ENCODE measurements at places on chromosomes 13 and 19.
A peak's percentile ranks its signal among the peaks of the same experiment; 100 is the strongest.

GRCh38 chr19:1233115-1233667 is 4.6 kb downstream of the CBARP start:
- no peak for DNase-seq

DNA sequence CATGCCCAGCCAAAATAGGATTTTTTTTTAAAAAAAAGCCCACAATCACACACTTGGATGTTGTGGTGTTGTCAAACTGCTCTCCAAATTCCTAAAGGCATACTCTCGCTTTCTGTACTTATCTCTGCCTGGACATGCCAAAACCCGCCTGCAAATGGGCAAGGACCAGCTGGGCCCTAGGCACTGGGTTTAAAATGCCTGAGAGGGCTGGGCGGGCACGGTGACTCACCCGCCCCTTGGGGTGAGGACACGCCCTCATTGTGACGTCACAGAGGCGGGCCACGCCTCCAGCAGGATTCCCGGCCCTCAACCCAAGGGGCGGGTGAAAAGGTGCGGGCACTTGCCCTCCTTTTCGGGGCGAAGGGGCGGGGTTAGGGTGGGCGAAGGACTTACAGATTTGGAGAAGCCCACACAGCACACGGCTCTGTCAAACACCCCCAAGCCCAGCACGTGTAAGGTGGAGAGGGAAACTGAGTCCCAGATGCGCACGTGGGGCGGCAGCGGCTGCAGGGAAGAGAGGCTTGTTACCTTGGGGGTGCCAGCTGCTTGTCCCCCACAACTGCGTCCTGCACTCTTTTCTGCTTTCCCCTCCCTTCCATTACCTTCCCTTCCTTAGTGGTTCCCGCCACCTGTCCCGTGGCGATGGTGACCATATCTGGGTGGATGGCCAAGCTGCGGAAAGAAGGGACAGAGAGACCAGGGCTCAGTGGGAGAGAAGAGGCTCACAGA is 6.6 kb downstream of the EML2 start:
- DNase-seq: peak; percentile 91

- no peak for DNase-seq
These were observed 409 bp downstream of the FOSB start for GRCh38 chr19:45468159-45468651.

- DNase-seq: no peak
These were observed 40.2 kb downstream of the BRD4 start for GRCh38 chr19:15292140-15292539.

GRCh38 chr13:103859952-103860351 is 793.7 kb upstream of the SLC10A2 start:
- DNase-seq: no peak

GRCh38 chr13:24124789-24125476 is 35.6 kb upstream of the SPATA13 start:
- no peak for DNase-seq

DNA sequence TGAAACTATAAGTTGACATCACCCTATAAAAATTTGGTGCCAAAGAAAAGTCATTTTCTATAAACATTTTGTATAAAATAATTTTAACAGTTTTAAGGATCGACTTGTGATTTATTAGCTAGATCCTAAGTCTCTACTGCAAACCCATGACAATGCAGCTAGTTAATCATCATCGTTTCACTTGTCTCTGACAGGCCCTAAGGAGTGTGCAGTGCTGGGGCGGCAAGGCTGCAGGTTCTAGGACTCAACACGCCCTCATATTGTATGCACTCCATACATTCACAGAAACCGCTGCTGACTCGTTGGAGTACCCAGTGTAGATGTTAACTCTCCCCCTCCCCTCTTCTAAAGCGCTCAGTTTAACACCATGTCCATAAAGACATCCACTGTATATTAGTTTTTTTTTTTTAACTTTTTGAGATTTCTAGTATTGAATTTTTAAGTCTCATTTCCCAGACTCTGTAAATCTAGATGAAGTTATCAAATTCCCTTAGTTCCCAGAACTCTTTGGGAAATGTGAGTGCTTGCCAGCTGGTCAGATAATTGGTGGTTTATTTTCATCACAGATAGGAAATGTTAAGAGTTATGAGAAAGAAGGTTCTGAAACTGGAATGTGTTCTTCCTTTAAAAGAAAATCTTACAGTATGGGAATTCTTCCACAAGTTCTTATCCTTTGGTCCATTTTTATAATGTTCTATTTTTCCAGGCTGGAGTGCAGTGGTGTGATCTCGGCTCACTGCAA is 162.8 kb upstream of the RNF113B start:
- DNase-seq: no peak

GRCh38 chr13:84543962-84544361 is 661.7 kb upstream of the SLITRK1 start:
- no peak for DNase-seq

DNA sequence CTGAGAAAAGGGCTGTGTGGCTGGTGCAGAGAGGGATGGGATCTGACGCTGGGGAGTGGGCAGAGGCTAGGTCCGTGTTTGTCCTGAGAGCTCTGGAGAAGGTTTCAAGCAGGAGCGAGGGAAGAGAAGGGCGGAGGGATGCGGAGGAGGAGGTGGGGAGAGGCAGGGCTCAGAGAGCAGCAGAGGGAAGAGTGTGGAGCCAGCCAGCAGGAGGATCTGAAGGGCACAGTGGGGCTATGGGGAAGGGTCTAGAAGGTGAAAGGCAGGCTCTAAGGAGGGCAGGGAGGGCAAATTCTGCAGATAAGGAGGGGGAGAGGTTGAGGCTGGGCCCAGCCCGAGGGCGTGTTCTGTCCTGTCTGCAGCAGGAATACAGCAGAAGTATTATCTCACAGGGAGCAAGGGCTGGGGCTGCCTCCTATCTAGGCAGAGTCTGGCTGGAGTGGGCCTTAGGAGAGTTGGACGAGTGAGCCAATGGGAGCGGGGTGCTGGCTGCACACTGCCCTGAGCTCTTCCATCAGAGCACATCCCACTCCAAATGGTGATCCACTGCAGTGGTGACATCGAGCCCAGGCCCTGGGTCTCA is 6.1 kb downstream of the AP2A1 start:
- DNase-seq: no peak

DNA sequence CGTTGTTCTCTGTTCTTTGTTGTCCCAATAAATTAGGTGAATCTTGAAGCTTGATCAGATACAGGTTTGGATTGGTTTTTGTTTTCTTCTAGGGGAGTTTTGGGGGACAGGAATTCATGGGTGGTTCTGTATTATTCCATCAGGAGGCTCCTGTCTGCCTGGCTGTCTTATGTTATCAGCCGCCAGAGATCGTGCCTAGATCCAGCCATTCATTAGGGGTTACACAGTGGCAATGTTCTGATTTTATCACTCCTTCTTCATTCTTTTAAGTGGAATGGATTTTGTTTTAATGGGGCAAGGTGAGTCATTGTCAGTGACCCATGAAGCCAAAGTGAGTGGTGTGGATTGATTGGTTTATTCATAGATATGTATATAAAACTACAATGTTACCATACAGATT is 71.9 kb downstream of the CHST8 start:
- no peak for DNase-seq

- DNase-seq: no peak
These were observed 964 bp downstream of the SPINT2 start for GRCh38 chr19:38265213-38265861.

DNA sequence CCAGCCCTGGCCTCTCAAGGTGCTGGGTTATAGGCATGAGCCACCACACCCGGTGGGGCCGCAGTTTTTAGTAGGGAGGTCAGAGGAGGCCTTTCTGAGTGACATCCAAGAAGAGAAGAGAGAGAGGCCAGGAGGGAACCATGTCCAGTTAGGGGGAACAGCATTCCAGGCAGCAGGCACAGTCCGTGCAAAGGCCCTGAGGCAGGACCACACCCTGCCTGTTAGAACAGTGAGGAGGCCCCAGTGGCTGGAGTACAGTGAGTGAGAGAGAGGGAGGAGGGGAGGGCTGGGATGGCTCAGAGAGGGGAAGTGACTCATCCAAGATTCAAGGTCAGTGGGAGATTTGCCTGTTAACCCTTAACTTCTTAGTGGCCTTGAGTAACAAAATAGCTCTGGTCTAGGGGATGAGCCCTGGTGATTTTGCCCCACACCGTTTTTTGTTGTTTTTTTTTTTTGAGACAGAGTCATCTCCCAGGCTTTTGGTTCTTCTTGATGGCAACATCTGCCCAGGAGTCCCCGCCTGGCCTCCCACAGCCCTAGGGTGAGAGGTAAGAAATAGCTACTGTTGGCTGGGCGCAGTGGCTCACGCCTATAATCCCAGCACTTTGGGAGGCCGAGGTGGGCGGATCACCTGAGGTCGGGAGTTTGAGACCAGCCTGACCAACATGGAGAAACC is 2.7 kb upstream of the PLIN3 start:
- DNase-seq: peak; percentile 93

- peak; percentile 62 for DNase-seq
These were observed 105.6 kb downstream of the SPRY2 start for GRCh38 chr13:80235166-80235966.

DNA sequence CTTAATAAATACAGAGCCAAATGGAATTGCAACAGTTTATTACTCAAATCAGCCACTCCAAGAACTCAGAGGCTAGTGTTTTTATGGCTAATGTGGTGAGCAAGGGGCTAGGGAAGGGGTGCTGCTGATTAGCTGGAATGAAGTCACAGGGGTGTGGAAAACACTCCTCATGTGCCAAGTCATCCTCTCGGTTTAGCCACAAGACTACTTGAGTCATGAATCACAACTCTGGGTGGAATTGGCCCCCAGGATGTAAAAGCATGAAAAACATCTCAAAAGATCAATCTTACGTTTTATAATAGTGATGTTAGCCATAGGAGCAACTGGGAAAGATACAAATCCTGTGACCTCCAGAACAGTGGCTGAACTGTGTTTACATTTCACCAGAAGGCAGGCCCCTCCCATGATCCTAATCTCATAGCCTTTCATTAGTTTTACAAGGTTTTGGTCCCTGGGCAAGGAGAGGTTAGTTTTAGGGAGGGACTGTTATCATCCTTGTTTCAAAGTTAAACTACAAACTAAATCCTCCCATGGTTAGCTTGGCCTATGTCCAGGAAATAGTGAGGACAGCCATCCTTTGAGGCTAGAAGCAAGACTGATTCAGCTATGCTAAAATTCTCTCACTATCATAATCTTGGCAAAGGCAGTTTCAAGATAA is 2020.1 kb upstream of the PCDH20 start:
- peak; percentile 96 for DNase-seq

DNA sequence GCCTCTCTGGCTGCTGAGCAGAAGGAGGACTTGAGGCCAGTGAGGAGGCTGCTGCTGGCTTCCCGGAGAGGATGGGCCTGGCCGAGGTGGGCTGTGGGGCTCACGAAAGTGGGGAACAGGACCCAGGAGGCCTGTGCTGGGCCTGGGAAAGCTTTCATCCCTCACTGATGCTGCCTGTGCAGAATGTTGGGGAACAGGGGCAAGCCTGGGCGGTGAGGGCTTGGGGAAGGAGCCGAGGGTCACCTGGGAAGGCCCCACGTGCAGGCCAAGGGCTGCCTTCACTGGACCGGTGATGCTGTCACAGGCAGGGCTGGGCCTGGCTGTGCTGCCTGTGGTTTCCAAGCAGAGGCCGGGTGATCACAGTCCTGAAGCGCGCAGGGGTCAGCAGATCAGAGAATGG is 9.4 kb downstream of the AP1M1 start:
- no peak for DNase-seq

DNA sequence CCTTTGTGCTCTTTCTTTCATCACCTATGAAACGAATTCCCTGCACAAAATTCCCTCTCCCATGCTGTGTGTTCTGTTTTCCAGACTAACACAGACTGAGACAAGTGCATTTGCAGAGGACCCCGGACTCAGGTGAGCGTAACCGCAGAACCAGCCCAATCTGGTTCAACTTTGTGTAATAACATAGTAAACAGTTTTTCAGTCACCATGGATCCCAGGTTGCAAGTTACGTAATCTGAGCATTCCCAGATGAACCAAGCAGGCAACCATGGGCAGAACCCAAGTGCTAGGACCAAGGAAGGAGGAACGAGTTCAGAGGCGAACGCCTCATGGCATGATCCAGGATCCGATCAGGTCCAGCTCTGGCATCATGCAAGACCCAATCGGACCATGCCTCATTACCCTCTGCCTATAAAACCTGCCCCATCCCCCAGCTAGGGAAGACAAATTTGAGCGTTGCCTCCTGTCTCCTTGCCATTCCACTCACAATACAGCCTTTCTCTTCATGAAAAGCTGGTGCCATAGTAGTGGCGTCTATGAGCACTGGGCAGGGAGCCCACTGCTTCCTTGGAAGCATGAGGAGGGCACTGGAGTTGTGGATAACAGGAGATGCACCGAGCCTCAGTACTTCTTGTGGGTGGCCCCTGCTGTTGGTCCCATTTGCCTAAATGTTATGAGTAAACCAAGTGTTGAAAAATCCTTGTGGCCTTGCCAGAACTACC is 107.6 kb downstream of the ABCC4 start:
- no peak for DNase-seq

DNA sequence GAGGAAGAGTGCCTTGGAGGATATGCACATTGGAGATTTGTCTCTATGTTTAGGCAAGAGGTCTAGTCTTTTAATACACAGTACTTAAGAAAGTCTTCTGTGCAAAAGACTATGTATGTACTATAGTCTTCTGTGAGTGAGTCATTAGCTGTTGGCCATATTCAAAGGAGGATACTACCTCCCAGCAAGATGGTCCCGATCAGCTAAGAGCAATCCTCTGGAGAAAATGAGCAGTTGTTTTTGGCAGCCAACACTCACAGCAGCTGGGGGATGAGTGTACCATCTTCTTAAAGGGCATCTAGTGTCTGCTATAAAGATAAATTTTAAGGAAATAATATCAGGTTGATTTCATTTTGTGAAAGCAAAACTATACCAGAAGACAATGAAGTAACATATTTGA is 487.8 kb downstream of the KCTD12 start:
- peak; percentile 3 for DNase-seq

GRCh38 chr19:54607785-54608150 is 14.3 kb downstream of the LILRA1 start:
- DNase-seq: no peak

GRCh38 chr13:49305792-49306425 is 58.2 kb downstream of the CDADC1 start:
- DNase-seq: no peak

- DNase-seq: no peak
These were observed 39.5 kb downstream of the UBL3 start for GRCh38 chr13:29810898-29811297.

GRCh38 chr13:77028202-77028601 is 1.2 kb upstream of the FBXL3 start:
- DNase-seq: peak; percentile 50

DNA sequence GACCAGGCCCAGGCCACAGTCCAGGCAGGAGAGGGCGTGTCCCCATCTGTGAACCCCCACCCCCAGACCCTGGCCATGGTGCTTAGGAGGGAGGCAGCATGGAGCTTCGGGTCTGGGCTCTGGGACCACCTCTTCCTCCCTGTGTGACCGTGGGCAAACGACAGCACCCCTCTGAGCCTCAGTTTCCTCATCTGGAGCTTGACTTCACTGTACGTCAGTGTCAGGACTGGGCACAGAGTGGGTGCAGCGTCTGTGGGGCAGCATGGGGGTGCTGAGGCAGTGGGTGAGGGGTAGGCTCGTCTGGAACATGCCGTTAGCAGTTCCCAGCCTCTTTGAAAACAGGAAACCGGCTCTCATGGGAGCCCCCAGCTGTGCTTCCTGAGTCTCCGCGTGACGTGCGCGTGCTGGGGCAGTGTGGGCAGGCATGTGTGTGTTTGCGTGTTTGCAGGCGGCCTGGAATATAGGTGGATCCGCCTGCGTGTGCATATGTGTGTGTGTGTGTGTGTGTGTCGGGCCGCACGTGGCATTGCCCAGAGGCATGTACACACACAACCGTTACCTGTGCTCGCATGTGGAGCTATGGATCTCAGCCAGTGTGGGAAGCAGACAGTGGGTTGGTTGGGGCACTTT is 15.8 kb downstream of the ARRDC2 start:
- peak; percentile 84 for DNase-seq

All from fibroblast of pulmonary artery (primary cell).